H7 (cell line): ENCODE measurements at places on chromosomes 5 and 9.

DNA sequence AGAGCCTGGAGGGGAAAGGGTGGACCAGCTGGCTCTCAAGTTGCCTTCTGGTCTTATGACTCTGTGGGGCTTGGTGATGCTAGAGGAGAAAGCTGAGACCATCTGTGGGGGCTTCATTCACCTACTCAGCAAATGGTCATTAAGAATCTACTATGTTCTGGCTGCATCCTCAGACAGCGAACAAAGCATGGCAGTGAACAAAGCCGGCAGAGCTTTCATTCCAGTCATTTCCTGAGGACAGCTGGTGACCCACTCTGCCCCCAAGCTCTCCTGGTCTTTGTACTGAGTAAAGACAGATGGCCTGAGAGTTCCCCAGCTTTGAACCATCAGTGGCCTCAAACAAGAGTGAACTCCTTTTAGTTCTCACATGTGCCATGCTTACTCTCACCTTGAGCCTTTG, 48.0 kb downstream of the FGF1 start:
- DNase-seq, result no peak

DNA sequence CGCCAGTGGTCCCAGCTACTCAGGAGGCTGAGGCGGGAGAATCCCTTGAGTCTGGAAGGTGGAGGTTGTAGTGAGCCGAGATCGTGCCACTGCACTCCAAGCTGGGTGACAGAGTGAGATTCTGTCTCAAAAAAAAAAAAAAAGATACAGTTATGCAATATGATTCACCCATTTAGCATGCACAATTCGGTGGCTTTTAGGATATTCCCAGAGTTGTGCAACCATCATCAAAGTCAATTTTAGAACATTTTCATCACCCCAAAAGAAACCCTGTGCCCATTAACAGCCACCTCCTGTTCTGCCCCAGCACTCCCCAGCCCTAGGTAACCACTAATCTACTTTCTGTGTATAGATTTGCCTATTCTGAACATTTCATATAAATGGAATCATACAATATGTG, 4.3 kb upstream of the DHFR start:
- no peak for DNase-seq

DNA sequence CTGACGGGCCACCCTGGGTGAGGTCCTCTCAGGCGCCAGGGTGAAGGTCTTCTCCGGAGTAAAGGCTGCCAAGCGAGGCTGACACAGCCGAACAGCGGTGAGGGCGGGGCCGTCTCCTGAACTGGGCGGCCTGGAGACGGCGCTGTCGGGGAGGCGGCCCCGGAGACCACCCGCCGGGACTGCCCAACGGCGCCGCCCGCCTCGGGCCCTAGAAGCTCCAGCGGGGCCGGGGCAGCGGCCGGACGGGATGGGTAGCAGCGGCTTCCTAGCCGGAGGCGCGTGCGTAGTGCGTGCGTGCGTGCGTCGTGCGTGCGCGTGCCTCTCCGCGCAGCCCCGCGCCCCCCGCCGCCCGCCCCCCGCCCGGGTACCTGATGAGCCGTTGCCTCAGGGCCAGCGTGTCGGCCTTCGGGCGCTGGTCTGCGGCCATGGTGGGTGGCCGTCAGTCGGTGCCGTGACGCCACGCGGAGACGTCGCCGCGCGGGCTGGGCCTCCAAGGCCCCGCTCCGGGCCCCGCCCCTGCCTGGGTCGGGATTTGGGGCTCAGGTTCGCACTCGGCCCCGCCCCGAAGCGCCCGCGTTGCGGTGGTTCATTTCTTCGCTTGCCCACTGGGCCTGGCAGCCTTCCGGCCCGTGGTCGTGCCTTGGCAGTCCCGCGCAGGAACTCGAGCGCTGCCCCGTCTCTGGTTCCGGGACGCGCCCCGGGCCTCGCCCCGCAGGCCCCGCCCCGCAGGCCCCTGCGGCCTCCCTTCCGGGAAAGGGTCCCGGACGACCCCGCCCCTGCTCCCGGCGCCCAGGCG, at the start of gene PHYKPL:
Gene PHYKPL, minus strand, starts transcription at position 679 of the 796 bp plus-strand sequence. Its CDS starts 252 bp downstream, at position 427.
- DNase-seq, result peak; percentile 95

- no peak for DNase-seq
Measured at GRCh38 chr5:103259705-103260355, 1.3 kb downstream of the MACIR start.

GRCh38 chr9:91100878-91101450, 260.8 kb downstream of the AUH start:
- DNase-seq, result no peak

DNA sequence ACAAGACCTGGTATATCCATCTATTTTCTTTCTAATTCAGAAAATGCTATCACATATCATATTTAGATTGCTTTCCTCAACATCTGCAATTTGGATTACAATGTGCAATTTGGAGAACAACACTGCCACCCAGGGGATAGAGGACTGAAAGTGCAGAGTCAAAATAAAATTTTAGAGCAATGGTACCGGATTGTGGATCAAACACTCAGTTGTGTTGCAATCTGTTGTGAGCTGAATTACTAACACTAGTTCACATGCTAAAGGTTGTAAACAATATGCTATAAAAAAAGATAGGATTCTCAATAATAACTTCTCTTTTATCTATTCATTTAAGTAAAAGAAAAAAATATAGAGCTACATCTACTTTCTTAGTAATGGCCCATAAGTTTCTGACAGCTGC, 11.9 kb upstream of the SRFBP1 start:
- DNase-seq, result peak; percentile 51

GRCh38 chr9:98839724-98840123, 32.3 kb downstream of the GALNT12 start:
- peak; percentile 47 for DNase-seq
